Ureter (tissue), 1 donor: ENCODE measurements at places on chromosomes 16 and 17. TPM values are rescaled to one million over a fixed set of nuclear protein-coding genes. Genes with fewer than 3 reads are reported as not detected.
A peak's percentile ranks its signal among the peaks of the same experiment; 100 is the strongest.

NPIPB2 gene
- total RNA-seq: 32.2 TPM

- no peak for DNase-seq
Observed at GRCh38 chr17:1561420-1562175, 994 bp downstream of the PITPNA start.

DNA sequence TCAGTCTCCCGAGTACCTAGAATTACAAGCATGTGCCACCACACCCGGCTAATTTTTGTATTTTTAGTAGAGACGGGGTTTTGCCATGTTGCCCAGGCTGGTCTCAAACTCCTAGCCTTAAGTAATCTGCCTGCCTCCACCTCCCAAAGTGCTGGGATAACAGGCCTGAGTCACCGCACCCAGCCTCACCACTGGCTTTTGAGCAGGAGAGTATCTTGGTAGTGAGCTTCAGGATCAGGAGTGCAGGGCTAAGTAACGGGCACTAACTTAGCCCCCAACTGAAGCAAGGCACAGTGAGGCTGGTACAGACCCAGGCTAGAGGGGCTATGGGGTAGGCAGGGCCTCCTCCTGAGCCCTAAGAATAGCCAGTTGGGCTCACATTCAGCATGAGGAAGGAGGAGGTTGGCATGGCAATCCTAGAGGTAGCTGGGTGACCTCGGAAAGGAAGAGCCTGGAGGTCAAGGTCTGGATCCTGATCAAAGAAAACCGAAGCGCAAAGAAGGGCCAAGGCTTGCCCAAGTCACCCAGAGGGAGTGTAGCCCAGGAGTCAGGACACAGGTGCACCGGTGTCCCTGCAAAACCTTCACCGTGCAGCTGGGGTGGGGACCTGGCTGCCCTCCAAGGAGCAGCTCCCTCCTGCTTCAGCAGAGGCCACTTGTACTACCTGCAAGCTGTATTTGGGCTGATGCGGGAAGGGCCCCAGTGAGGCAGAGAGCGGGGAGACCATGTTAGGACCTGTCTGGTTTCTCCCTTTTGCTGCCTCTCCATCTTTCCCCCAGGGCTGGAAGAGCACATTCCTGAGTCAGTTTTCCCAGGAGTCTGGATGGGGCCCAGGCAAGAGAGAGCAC, 1.3 kb upstream of the ADGRG5 start:
- no peak for DNase-seq

PPY gene
- not detected for total RNA-seq

- no peak for DNase-seq
Observed at GRCh38 chr17:50916708-50917417, 50.7 kb upstream of the TOB1 start.

DNA sequence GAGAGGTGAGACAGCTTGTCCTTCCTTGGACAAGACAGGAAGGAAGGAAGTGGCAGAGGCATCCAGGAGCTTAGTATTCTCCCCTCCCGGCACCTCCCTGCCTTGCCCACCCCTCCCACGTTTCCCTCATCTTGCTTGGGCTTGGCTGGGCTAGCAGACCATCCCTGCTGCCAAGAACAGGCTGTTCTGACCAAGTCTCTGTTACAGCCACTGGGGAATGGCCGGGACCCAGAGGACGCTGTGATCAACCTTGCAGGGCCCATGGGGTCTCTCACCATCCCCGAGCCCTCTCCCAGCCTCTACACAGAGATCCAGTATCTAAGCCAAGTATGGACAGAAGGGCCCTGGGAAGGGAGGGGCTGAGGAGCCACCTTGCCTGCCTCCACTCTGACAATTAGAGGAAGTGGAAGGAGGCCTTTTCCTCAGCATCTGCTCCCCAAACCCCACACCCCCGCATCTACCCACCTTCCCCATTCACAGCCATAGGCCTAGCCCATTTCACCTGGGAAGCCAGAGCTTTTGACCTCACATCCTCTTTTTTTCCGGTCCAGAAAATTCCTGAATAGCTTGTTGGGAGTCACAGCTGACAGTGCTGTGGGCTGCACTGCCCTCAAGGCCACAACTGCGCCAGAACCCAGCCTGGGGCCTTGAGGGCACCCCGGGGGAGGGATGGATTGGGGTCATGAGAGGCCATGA, 14.1 kb downstream of the CD300LG start:
- DNase-seq: no peak

GRCh38 chr16:14405611-14406537, 224.2 kb downstream of the PARN start:
- DNase-seq: no peak

DNA sequence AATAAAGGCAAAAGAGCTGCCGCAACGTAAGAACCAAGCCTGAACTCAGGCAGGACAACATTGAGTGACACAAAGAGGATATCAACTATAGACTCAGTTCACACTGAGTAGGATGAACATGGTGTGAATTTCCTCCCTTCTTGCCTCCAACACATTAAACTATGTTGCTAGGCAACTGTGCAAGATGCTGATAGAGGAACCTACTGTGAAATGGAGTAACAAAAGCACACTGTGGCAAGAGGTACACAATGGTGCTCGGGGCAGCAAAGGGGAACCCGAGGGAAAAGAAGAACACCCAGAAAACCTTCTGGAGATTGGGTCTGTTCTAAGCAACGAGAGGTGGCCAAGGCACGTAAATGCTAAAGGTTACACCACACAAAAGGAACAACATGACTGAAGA, 34.1 kb downstream of the GRB2 start:
- no peak for DNase-seq

- peak; percentile 88 for DNase-seq
Observed at GRCh38 chr16:57372372-57373116, at the start of gene CX3CL1. Gene CX3CL1, plus strand, starts transcription at chr16:57372490. Its CDS starts 79 bp downstream, at chr16:57372569.

CACNA1H gene
- 24.4 TPM for total RNA-seq

ZPBP2 gene
- total RNA-seq: not detected
